ENCODE measurements at places on chromosomes 2 and 18.

GRCh38 chr2:159101755-159102489 lies 133.5 kb downstream of the TANC1 start:
- DNase-seq: no peak

DNA sequence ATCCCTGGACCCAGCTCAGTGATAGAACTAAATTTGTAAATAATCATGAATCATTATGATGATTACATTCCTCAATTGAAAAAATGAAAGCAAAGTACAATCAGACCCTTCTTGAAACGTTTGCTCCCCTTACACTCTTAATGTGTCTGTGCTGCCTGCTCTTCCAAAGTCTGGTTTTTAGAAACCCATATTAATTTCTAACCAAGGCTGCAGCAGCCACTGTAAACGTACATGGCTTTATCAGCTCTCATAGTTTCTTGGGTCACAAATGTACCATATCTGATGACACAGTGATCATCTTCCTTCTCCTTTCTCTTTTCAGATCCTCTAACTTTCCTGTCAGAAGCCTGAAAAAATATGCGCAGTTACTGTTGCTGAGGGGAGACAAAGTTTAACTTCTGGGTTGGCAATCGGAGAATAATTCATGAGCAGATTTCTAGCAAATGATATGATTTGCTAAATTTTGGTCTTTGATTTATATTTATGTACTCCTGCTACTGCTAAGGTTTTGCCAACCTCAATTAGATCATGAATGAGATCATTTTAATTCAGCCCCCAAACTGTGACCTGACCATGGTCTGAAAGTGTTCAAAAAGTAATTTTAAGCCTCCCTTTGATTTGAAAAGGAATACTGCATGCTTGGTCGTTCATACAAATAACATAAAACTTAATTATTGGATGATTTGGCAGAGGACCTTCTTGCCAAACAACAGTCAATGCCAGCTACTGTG lies 12.3 kb downstream of the ZEB2 start:
- no peak for DNase-seq

- DNase-seq: no peak
These were observed 1.8 kb downstream of the PKP4 start for GRCh38 chr2:158458617-158458920.

DNA sequence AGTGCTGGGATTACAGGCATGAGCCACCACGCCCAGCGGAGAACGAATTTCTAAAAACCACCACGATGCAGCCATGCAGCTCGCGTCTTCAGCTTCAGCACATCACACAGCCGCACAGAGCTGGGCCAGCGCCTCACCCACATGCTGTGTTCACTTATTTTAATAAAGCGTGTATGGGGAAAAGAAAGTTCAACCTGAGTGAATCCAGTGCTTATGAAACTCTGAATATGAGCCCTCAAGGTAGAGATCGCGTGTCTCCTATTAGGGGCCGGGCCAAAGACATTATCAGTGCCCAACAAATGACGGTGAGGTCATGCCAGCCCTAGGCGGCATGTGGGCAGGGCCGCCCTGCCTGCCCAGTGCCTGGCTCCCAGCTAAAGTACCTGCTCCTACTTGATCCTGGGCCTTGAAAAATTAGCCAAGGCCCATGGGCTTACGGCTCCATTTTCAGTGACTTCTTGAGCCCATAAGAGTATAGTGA lies 44.3 kb downstream of the SPRED2 start:
- DNase-seq: no peak

DNA sequence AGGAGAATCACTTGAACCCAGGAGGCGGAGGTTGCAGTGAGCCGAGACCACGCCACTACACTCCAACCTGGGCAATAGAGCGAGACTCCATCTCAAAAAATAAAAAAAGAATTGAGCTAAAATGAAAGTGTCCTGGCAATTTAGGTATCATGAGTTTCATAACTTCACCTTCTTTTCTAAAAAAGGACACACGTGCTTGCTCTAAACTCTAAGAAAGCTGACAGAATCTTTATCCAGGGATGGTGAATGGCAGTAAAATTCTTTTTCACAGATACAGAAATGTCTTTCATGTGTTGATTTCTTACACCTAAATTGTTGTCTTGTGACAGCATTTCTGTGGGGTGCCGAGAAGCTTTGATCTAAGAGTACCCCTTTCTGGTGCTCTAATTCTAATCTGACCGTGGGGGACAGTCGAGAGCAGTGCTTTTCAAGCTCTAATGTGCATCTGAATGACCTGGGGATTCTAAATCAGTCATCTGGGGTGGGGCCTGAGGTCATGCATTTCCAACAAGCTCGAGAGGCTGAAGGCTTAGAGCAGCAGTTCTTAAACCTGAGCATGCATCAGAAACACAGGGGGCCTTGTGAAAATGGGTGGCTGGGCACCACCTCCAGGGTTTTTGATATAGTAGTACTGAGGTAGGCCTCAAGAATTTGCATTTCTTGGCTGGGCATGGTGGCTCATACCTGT lies 42.1 kb upstream of the REL start:
- no peak for DNase-seq

GRCh38 chr2:161048317-161048716 lies 111.9 kb upstream of the TANK start:
- DNase-seq: no peak

DNA sequence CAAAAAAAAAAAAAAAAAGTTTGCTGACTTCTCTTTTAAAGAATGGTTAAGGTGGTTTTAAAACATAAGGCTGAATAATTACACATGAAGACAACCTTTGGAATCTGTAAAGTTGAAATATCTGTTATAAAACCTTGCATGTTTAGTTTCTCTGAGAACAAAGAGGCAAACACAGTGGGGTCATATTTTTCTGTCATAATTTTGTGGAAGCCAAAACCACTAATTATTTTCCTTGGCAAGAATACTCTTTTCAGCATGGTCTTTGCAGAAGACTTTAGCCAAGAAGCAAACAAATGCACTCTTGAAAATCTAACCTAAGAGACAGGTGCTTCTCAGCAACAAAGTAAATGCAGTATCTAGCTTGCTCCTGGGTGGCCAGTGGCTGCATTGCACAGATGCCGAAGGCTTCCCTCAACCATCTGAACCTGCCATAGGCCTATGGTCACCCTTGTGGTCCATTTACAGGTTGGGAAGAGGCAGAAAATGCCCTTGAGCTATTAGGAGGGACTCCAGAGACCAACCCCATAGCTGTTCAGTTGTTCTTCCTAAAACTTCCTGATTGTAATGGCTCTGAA lies 44.8 kb downstream of the ZAP70 start:
- DNase-seq: no peak

- DNase-seq: peak; percentile 65
These were observed 19.6 kb downstream of the UGP2 start for GRCh38 chr2:63861220-63861822.

DNA sequence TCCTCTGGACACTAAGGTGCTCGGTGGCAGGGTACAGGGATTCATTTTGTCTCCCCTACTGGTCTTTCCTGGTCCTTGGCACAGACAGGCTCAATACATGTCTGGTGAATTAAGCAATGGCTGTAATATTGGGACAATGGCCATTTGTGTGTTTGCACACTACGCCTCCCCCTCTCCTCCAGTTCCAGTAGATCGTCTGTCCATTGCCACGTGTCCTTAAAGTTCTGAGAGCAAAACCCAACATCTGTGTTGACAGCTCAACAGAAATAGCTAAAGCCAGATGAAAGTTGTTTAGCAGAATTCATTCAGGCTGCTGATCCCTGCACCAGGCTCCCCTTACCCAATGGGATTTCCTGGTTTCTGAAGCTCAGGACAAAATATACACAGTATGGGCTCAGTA lies 9.0 kb upstream of the FABP1 start:
- no peak for DNase-seq

DNA sequence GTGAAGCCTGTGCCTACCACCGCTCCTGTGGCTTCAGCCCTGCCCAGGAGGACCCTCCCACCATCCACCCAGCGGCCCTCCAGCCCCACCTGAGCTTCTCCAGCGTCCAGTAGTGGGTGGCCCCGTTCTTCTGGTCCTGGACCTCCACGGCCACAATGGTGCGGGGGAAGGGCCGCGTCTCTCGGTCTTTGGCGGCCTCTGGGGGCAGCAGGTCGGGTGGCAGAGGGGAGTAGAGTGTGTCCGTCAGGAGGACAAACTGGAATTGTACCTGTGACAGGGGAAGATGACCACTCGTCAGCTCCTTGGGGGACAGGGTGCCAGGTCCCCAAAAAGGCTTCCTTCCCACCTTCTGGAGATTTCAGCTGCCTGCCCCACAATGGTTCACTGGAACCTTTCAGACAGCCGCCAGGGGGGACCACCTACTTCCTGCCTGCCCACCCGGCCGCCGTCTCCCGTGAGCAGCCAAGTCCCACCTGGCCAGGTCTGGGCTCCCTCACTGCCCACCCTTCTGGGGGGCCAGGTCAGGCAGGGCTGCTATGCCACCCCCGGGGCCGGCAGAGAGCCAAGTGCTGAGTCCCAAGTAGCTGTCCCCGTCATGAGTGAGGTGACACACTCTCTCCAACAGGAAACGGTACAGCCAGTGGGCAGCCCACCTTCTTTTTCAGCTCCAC lies 59.3 kb downstream of the KIF1A start:
- no peak for DNase-seq

- DNase-seq: no peak
These were observed 163.4 kb downstream of the LRRTM1 start for GRCh38 chr2:80141007-80141726.

GRCh38 chr2:96408616-96409015 lies 73.0 kb downstream of the NCAPH start:
- DNase-seq: no peak

DNA sequence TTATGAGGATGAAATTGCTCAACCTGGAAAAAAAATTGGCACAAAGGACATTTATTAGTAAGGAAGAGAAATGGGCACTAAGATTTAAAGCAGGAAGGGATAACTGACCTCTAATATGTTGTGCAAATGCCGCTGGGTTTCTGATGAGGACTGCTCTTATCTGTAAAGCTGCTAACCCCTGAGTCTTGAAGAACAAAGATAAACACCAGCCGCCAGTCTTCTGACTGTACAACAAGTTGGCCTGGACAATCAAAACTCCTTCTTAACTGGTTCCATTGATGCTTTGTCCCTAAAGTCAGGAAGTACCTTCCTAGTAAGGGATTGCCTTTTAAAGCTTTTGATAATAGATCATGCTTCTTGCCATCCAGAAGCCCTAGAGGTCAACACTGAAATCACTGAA lies 301.8 kb downstream of the TRIB2 start:
- DNase-seq: no peak

GRCh38 chr2:152556506-152556905 lies 160.8 kb downstream of the PRPF40A start:
- DNase-seq: no peak

GRCh38 chr2:233101816-233102215 lies 41.7 kb downstream of the INPP5D start:
- no peak for DNase-seq

- no peak for DNase-seq
These were observed 120.4 kb upstream of the MSH6 start for GRCh38 chr2:47662552-47662951.

GRCh38 chr2:215080545-215080944 lies 57.9 kb downstream of the ABCA12 start:
- DNase-seq: no peak

- DNase-seq: no peak
These were observed 43.6 kb downstream of the NHEJ1 start for GRCh38 chr2:219116776-219117646.

GRCh38 chr2:8989536-8990079 lies 13.9 kb downstream of the MBOAT2 start:
- no peak for DNase-seq

DNA sequence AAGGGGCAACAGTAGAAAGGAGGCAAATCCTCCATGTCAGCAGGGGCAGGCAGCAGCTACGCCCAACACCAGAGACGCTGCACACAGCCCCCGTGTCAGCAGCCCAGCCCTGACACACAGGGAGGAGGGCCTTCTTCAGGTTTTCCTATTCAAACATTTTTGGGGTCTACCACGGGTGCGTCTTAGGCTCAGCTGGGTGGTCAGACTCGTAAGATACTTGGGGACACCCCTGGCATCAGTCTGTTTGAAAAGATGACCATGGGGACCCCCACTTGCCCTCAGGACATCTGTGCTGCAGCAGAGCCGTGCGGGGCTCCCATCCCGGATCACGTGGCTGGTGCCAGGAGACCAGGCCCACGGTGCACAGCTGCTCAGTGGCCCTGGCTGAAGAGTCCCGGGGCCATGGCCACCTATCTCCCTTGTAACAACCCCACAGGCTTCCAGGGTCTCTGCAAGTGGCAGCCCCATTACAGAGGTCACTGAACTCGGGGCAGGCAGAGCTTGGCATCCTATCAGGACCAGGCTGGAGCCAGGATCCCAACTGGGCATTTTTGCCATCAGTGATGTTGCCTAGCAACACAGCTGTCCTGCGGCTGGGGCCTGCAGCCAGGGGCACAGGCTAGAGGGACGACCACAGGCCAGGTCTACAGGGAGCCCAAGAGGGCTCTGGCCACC lies 82.5 kb downstream of the EDAR start:
- DNase-seq: no peak

- DNase-seq: no peak
These were observed 1.7 kb upstream of the NETO1 start for GRCh38 chr18:72869226-72870185.

DNA sequence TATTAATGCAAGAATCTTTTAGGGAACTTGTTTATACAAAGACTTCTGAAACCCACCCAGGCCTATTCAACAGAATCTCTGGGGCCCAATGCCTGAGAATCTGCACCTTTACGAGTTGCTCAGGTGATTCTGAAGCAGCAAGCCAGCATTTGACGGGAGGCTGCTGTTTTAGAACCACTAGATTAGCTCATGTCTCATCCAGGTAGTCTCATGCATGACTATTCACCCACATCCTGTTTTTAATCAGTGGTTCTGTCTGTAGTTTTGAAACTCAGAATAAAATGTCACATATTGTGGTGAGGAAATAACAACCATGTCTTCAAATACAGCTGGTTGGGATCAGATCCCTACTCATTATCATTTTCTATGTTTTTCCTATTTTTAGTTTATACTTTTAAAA lies 39.5 kb downstream of the CYTIP start:
- DNase-seq: peak; percentile 79

DNA sequence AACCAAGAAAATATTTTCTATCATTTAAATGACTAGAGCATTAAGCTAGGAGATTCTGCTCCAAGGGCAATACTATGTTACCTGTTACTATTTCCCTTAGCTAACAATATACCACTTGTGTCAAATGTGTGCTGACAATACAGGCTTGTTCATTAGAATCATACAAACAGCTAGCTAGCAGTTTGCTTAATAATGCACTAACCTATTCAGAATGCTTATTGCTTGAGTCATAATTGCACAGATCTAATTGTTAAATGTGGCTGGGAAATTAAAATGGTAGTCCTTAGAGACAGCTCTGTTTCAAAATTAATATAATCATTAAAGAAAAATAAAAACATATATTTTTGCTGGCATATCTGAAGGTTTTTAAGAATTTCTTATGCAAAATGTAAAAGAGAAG lies 344.2 kb downstream of the ERBB4 start:
- no peak for DNase-seq

DNA sequence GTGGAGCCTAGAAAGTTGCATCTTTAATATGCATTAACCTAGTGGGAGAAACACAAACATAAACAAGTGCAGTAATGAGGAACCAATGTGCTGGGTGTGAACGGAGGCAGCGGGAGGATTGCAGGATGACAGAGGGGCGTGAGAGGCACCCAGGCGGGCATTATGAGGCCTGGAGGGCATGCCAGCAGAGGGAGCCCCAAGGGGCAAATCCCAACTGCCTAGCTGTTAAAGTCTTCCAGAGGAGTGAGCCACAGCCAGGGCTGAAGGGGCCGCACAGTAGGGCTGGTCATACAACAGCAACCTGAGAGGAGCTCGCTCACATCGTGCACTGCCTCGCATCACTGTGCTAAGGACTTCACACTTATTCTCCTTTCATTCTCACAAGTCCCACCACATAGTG lies 13.3 kb upstream of the PRELID3A start:
- no peak for DNase-seq

Measured in CD4-positive, alpha-beta memory T cell (primary cell).